ENCODE measurements at places on chromosomes 7 and 10.

DNA sequence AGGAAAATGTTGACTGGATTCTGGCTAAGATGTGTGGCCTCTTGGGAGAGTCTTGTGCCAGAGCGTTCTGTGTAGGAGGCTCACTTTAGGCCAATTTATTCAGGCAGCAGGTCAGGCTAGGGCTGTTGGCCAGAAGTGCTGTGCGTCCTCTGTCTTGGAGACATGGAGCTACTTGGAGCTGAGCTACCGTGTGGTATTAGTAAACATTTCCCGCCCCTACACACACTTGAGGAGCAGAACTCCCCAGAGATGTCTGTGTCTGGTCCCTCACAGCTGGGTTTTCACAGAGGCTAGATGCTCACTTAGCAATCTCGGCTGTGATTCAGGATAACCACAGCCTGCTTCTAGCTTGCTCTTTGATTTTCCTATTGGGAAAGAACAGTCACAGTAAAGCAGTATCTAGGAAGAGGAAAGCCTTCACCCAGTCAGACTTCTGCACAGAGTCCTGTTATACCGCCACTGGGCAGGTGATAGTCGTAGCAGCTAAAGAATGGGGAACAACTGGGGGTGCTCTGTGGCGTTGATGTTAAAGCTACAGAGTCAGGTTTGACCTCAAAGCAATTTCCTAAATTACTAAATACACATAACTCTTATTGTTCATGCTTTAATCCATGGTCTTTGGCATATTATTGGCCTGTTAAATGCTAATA is 86.7 kb downstream of the MDFIC start:
- no peak for DNase-seq

DNA sequence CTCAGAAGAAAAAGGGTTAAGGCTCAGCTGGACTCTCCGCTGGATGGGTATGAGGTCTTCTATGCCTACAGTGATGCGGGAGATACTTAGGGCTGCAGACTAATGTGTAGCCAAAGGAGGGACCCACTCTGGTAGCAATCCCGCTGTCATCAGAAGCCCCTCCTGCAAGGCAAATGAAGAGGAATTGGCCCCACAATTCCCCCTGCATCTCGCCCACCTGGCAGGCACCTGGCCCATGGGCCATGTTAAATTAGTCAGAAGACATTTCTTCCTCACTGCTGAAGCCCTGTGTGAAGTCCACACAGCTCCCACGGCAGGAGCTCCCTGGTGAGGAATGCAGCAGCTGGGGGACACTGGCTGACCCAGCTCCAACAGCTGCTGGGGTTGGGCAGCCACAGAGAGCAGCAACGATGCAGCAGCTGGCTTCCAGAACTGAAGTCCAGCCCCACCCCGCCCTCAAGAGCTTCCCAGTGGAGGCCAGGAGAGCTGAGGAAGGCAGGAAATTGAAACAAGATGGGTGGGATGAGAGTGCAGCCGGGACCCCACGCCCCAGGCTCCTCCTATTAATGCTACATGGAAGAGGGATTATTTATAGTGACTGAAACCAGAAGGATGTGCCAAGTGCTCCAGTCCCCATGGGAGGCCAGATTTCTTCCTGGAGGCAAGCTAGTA is 5.5 kb downstream of the VSTM4 start:
- no peak for DNase-seq

DNA sequence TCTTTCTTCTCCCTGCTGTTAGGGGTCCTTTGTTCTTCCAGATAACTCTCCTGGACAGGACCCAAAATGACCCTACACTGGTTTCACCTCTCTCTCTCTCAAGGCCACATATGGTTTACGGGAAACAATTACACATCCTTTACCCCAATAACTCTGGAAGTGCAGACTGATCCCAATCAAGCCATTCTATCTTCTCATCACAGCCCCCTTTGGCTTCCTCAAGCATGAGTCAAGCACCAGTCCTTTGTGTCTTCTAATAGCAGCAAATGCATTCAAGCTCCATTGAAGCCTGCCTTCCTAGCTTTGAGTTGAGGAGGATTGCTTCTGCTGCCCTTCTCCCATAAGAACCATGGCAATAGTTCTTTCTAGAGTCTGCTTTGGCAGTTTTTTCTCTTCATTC is 20.2 kb downstream of the C10orf67 start:
- DNase-seq, result no peak

GRCh38 chr10:79137300-79137756 is 68.6 kb downstream of the ZMIZ1 start:
- no peak for DNase-seq

- no peak for DNase-seq
These were observed 38.5 kb upstream of the STEAP4 start for GRCh38 chr7:88344956-88345832.

DNA sequence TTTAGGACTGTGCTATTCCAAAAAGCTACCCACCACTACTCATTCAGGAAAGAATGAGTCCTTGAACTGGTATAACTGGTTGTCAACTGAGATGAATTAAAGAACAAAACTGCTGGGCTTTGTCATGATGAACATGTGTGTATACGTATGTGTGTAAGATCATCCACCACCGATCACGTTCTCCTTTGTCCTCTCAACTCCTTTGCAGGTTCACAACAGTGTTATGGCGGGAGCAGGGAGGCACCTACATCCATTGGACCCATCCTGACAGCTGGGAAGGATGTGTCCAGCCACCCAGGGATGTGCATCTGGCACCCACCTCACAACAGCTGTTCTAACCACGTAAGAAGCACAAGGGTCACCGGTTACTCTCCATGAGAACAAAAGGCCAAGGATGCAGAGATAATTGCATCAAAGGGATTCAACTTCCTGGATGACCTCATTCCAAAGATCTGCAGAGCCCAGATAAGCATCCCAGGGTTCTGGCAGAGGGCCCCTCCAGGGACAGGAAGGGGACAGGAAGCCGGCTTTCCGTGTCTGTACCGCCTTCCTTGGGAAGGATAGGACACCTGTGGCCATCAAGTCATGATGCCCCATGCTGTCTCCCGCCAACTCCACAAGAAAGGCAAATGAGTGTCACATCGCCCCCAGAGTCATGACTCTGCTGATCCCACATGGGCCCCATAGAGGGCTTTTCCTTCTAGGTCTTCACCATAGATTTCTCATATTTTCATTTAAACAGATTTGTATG is 66.1 kb downstream of the STEAP1B start:
- no peak for DNase-seq

GRCh38 chr7:141511316-141511675 is 39.9 kb upstream of the AGK start:
- no peak for DNase-seq

- DNase-seq, result no peak
These were observed 182.2 kb downstream of the SORCS1 start for GRCh38 chr10:106982268-106982667.

DNA sequence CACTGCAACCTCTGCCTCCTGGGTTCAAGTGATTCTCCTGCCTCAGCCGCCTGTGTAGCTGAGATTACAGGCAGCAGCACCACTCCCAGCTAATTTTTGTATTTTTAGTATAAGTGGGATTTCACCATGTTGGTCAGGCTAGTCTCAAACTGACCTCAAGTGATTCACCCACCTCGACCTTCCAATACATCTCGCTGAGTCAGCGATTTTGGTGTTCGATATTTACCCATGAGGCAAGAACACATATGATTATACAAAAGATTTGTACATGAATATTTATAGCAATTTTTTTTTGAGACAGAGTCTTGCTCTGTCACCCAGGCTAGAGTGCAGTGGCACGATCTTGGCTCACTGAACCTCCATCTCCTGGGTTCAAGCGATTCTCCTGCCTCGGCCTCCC is 19.8 kb downstream of the PNLIP start:
- no peak for DNase-seq

DNA sequence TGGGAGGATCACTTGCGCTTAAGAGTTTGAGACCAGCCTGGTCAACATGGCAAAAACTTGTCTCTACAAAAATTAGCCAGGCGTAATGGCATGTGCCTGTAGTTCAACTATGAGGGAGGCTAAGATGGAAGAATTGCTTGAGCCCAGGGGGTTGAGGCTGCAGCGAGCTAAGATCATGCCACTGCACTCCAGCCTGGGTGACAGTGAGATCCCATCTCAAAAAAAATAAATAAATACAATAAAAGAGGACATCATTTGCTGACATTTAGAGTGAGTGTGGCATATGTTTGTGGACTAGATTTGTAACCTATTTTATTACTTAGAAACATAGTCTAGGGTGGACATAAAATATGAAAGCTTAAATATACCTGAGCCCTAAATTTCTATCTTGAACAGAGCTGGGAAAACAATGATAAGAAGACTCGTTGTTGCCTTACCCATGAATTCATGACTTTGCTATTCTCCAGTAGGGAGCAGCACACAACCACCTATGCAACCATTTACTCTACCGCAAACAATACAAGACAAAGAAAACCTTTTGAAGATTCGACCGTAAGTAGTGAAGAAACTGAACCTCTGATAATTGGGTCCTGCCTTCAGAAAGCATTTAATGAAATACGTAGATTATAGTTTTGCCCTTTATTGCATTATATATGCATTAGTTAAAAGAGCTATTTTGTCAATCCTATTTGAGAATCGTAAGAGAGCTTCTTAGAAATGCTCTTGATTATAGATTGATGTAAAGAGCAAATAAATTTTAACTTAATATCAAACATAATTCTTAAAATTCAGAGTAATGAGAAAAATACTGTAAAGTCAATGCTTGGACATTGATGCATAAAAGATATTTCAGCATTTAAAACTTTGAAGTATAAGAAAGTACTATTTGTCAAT is 83.5 kb downstream of the GNAT3 start:
- no peak for DNase-seq

DNA sequence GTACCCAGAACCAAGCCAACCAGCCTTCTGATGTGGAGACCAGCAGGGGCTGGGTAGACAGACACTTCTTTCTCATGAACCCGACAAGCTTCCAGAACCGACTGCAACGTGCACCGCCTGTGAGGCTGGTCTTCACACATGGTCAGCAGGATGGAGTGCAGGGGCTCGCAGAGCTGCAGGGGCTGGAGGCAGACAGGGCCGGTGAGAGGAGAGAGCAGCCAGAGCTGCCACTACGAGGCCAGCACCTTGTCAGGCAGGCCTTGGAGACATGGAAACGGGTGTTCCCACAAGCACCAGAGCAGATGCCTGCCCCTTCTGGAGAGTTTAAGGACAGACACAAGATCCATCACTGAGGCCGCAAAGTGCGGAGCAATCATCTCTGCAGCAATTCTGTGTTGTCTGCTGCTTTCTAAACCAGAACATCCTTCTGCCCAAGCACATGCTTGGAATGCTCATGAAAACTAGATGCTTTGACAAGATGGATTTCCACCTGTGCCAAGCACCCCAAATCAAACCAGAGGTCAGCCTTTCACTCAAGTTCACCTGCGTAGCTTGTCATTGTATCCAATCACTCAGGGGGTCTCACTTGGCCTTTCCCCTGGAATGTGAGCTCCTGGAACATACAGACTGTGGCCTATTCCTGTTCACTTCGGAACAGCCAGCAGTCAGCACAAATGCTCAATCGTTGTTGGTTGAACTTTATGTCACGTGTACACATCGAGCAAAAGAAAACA is 32.2 kb downstream of the FRMPD2 start:
- DNase-seq, result no peak

- no peak for DNase-seq
These were observed 47.8 kb upstream of the PIK3AP1 start for GRCh38 chr10:96768136-96768535.

DNA sequence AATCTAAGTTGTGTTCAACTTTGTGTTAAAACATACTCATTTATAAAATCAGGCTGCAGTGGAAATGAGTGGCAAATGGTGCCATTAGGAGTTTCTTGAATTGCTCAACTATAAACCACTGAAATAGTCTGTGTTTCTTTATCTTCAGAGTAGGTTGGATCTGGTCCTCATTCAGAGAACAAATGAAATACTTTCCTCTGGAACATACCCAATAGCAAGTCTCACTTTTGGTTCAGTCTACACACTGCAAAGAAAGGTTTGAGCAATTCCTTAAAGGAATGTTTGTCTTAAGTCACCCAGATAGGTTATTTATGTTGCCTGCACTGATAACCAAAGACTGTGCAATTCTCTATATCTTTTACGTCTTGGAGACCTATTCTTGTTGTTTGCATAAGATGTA is 62.5 kb downstream of the ABCB4 start:
- DNase-seq, result no peak

GRCh38 chr7:32522746-32523530 is 27.6 kb downstream of the AVL9 start:
- DNase-seq, result no peak

- DNase-seq, result no peak
These were observed 16.6 kb downstream of the RPP30 start for GRCh38 chr10:90888387-90888786.

DNA sequence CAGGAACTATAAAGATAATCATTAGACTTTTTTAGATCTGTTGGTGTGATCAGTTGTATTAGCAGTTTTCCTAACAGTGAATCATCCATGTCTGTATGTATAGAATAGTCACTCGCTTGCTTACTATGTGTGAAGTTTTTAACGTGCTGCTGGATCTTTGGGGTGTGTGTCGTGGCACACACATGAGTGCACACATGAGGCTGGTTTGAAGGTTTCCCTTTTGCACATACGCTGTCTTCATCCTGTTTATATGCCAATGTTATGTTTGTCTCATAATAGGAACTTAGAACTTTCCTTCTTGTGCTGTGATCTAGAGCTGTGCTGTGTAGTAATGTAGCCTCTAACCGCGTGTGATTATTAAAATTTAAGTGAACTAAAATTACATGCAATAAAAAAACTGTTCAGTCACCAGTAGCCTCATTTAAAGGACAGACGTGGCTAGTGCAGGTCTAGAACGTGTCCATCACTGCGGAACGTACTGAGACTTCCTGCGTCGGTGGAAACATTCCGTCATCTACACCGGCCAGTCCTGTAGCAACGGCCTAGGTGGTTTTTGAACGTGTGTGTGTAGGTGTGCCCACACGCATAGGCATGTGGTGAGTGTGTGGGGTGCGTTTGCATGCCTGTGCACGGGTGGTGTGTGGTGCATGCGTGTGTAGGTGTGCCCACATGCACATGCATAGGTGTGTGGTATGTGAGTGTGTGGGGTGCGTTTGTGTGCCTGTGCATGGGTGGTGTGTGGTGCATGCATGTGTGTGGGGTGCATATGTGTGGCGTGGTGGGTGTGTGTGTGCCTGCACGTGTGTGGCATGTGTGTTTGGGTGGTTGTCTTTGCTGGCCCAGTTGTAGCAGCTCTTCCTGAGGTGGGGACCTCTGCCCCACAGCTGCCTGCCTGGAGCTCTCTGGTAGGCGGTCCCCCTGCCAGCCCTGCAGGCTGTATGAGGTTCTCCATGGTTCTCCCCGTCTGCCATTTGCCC is 56.6 kb downstream of the INPP5A start:
- no peak for DNase-seq

DNA sequence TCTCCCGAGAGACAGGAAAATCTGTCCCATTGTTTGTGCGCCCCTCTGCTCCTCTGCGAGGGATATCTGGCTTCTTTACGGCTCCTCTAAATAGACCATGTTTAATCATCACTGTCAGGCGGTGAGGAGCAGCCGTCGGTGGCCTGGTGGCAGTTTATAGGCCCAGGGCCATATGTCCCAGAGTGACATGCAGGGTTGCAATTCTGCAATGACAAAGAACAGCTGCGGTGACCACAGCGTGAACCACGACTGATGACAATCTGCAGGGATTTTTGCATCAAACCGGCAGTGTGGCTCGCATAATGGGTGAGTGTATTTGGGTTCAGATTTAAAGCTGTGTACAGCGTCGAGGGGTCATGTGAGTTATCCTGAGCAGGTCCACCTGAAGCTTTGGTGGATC is 41.5 kb downstream of the GATA3 start:
- DNase-seq, result no peak
